Chondrocyte (in vitro differentiated cells): ENCODE measurements at places on chromosomes 1 and 21.
A peak's percentile ranks its signal among the peaks of the same experiment; 100 is the strongest.

- no peak for DNase-seq
Observed at GRCh38 chr21:44480200-44481053, 25.1 kb downstream of the LRRC3 start.

- no peak for DNase-seq
Observed at GRCh38 chr1:22704440-22705067, 6.1 kb upstream of the EPHB2 start.

GRCh38 chr21:28738882-28739281 is 253.8 kb downstream of the LTN1 start:
- DNase-seq, result no peak

GRCh38 chr21:43321111-43321510 is 105.8 kb downstream of the SIK1 start:
- no peak for DNase-seq

DNA sequence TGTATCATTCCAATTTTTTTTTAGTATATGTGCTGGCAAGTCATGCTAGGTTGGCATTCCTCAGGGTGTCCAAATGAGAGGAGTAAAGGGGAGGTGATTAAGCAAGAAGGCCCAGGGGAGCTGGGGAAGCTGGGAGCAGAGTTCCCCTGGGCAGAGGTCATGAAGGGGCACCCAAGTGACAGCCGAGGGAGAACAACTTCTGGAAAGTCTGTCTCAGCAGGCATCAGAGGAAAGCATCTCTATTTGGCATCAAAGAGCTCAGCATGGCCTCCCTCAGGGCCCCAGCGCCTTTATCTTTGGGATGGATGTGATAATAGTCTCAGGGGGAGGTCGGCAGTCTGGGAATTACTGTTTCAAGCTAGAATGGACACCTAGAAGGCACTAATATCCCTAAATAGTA is 5.0 kb upstream of the ENO1 start:
- DNase-seq, result no peak

DNA sequence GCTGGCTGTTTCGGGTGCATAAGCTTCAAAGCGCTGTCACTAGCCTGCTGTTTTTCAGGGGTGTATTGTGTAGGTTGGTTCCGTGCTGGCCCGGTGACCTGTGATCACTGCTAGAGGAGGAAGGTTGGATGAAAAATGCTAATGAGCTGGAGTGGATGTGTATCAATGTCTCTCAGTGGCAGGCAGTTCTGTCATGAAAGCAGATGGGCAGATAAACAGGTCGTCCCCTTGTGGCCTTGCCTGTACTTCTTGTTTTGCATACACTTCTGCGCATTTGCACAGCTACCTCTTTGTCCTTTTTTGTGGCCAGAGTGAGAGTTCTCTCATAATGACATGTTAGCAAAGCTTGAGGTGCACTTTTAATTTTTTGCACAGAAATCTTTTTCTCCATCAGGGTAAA is 2.9 kb downstream of the SELENON start:
- DNase-seq, result no peak

GRCh38 chr1:204418174-204419063 is 6.8 kb upstream of the PPP1R15B start:
- DNase-seq, result no peak

DNA sequence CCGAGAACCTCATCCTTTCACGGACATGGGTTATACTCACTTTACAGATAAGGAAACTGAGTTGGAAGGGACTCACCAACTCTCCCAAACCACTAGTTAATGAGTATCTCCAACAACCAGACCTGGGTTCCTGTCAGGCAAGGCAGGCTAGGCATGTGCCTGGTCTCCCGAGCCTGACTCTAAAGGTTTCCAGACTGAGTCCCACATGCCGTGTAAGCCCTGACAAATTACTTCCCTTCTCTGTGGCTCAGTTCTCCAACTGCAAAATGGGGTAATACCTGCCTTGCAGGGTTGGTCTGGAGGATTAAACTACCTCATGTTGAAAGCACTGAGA is 34.3 kb downstream of the SSBP3 start:
- no peak for DNase-seq

DNA sequence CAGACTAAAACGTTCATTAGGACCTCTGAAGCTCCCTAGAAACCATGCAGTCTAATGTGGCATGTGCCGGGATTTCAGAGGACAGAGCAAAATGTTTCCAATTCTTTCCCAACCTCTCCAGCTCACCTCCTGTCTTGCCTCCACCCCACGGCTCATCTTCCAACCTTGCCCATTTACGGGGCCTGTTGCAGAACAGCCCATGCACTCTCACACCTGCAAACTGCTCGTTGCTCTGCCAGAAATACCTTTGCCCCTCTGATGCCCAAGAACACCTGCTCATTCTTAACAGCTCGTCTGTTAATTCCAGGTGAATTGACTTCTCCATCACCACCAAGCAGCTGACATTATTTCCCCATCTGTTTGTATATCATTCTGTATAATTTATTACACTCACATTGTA is 53.9 kb upstream of the LBR start:
- DNase-seq, result no peak

DNA sequence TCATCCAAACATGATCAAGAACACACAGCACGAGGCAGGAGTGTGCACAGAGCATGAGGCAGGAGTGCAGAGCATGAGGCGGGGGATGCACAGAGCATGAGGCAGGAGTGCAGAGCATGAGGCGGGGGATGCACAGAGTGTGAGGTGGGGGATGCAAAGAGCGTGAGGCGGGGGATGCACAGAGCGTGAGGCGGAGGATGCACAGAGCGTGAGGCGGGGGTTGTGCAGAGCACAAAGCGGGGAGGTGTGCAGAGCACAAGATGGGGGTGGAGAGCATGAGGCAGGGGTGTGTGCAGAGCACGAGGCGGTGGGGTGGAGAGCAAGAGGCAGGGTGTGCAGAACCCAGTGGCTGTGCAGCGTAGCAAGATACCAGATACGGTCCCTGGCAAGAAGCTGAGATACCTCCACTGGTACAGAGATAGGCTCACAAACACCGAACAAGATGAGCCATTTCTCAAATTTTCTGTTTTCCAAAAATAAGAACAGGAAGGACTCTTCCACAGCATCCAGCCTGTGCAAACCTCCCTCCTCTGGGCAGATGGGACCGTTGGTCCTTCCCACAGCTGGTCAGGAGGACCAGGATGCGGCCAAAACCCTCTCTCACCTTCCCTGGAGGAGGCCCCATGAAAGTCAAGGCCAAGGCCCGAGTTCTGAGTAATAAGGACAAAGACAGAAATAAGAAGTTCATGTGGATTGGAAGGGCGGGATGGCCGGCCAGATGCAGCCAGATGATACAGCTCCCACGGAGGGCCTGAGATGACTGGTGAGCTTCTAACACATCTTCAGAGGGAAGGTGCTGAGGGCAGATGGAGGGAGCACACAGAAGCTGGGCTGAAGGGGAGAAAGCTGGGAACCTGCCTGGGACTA is 12.0 kb downstream of the SPATC1L start:
- DNase-seq, result peak; percentile 61

- DNase-seq, result no peak
Observed at GRCh38 chr1:224594360-224594759, 21.8 kb upstream of the CNIH3 start.

GRCh38 chr1:108130794-108131193 is 69.3 kb downstream of the SLC25A24 start:
- no peak for DNase-seq

DNA sequence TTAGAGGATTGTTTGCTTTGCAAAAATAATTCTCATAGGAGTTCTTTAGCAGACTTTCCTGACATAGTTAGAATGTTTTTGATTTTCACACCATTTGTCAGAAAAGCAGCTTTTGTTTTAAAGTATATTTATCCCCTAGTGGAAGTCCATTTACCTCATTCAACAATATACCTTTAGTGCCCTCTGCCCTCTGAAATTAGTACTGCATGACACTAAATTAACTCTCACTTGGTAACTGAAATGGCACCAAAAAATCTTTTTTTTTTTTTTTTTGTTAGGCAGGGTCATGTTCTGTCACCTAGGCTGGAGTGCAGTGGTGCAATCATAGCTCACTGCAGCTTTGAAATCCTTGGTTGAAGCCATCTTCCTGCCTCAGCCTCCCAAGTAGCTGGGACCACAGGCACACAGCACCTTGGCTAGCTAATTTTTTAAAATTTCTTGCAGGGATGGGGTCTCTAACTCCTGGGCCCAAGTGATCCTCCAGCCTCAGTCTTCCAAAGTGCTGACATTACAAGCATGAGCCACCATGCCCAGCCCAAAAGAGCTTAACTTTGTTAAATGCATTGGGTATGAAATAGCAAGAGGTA is 13.6 kb downstream of the LRRC42 start:
- no peak for DNase-seq
